ENCODE measurements at places on chromosomes 6 and 20.
A peak's percentile ranks its signal among the peaks of the same experiment; 100 is the strongest.

DNA sequence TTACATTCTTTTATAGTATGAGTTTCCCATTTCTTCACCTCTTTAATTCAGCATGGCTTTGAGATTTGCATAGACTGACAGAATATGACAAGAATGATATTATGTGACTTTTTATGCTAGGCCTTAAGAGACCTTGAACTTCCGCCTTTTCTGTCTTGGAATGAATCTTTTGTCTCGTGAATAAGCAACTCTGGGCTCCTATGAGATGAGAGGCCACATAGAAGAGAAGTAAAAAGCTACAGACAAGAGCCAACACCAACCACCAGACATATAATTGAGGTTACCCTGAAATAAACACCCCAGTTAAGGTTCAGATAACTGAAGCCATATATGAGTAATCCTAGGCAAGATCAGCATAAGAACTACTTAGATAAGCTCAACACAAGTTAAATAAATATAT is 600.8 kb downstream of the MEI4 start:
- no peak for DNase-seq

GRCh38 chr6:52426667-52427066 is 6.5 kb downstream of the EFHC1 start:
- DNase-seq = no peak

DNA sequence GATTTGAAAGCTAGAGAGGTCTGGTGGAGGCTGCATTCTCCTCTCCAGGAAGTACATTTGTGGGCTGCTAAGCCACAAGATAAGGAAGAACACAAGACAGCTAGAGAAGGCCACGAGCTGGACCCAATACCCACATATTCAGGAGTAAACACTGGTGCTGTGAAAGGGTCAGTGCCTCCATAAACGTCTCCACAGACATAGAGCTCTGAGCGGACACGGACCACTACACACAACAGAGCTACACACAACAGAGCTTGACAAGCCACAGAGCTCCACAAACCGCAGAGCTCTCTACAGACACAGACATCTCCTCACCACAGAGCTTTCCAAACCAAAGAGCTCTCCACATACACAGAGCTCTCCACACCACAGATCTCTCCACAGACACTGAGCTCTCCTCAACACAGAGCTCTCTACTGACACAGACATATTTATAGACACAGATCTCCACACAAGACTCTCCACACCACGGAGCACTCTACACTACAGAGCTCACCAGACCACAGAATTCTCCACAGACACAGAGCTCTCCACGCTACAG is 51.9 kb downstream of the ERMARD start:
- DNase-seq = peak; percentile 3

- DNase-seq = peak; percentile 78
Observed at GRCh38 chr6:41527721-41528408, 18.3 kb upstream of the FOXP4 start.

DNA sequence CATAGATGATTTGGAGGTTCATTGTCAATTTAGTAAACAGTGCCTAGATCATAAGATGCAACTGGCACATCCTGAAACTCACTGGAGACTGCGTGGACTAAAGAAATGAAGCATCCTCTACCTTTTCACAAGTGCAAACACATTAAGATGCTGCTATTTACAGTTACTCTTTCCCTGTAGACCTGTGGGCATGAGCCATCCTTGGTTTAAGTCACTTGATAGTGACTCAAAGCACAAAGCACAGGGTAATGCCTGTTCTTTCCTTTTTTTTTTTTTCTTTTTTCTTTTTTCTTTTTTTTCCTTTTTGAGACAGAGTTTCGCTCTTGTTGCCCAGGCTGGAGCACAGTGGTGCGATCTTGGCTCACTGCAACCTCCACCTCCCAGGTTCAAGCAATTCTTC is 10.0 kb upstream of the HLA-DQA1 start:
- no peak for DNase-seq

- DNase-seq = no peak
Observed at GRCh38 chr6:130907687-130908086, 80.5 kb downstream of the SMLR1 start.

DNA sequence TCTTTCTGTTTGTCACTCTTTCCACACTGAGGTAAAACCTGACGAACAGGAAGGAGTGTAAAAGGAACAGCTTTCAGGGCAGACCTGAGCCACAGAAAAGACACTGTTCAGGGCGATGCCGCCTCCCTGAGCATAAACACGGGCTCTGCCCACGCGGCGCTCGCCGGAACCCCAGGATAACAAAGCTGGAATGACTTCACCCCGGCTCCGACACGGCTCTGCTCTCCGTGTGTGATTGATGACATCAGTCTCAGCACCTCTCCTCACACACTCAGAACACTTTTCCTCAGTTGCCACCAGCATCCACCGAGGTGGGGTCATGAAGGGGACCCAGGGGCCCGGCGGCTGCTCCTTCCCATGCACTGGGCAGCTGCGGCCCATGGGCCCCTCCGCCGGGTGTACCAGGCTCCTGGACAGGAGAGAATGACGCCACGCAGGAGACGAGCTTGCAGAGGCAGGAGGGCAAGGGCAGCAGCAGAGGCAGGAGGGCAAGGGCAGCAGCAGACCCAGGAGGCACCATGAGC is 43.6 kb downstream of the DLL1 start:
- no peak for DNase-seq

- DNase-seq = no peak
Observed at GRCh38 chr6:24738741-24739140, 19.8 kb upstream of the C6orf62 start.

DNA sequence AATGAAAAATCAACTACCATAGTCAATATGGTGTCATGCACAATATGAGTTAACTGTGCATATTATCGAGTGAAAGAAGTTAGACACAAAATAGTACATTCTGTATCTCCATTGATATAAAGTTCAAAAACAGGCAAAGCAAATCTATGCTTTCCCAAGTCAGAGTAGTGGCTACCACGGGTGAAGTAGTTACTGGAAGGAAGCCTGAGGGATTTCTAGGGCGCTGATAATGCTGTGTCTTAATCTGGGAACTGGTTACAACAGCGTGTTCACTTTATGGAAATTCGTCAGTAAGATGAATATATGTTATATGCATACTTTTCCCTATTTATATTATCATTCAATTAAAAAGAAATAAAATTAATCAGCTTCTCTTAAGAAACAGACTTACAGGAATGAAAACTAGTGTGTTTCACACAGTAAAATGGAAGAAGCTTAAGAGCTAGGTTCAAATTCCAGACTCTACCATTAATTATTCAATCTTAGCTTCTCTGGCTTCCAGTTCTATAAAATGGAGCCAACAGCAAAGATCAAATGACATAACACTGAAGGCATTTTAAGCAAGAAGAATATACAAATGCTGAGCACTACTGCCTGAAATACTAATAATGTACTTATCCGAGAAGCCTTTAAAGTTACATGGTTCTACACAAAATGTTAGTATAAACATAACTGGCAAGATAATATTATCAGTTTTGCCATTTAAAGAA is 19.2 kb downstream of the BACH2 start:
- DNase-seq = no peak

DNA sequence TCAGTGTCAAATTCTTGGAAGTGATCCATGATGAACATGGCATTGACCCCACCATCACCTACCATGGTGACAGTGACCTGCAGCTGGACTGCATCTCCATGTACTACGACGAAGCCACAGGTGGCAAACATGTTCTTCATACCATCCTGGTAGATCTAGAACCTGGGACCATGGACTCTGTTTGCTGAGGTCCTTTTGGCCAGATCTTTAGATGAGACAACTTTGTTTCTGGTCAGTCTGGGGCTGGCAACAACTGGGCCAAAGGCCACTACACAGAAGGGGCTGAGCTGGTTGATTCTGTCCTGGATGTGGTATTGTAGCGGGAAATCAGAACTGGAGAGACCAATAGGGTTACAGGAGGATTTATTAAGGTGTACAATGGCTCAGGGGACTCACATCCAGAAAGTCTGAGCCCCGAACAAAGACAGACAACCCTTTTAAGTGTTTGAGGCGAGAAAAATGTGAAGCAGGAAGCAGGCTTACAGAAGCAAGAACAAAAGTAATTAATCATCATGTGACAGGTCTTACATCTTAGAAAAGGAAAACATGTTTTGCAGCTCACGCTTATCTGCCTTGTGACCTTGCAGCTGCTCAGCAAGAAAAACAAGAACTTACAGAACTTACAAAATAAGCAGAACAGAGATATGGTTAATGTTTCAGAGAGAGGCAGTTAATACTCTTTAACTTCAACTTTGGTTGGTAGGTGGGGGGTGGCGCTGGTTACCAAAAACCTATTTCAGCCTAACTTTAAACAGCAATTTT is 58.8 kb upstream of the MOCS1 start:
- DNase-seq = no peak

DNA sequence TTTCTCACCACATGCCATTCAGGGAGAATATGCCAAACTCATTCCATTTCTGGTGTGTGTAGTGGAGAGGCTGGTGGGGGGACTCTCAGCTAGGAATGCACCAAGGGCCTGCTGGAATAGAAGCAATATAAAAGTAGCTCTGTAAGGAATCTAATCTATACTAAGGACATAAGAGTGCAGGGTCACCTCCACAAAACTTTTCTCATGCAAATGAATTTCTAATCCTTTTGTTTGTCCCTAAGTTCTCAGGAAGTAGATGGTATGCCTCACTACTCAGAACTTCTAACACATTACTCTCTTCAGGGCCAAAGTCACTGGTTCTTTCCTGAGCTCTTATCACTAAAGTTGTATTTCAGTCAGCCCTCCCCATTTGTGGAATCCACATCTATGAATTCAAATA is 427.2 kb downstream of the C6orf118 start:
- DNase-seq = no peak

DNA sequence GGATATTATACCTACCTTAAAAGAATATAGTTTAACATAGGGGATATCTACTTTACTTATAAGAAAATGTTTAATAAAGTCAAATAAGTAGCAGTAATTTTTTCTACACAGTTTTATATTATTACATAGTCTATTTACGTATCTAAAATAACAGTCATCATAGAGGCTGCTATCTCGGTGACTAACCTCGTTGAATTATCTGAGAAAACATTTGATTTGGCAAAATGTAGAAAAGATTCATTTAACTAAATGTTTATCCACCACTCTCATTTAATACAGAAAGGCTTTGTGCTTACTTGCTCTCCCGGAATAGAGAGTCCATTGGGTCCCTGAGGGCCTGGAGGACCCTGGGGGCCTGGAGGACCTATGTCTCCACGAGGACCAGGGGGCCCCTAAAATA is 103.6 kb downstream of the COL12A1 start:
- DNase-seq = no peak

DNA sequence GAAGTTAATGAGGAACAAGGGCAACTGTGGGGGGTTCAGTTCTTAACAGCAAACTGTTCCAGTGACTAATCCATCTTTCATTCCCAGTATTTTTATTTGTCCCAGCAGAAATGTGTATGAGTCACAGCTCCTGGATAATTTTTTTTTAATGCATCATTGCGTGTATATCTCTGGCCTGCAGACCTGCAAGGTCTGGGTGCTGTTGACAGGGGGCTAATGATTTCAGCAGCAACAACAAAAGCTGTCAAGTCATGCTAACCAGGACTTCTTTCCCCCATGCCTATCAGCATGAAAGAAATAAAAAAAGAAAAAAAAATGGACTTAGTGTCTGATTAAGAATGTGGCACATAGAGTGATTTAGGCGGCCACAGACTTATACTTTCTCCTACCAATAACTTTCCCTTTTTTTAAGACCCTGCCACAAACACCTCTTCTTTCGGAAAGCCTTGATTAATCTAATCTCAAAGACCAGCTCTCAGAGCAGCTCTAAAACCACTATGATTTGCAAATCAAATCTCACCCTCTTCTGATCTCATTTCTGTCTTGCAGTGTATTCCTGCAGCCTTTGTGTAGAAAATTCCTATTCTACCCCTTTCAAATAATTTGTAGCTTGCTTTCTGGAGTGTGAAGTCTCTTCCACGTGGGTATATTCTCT is 14.2 kb upstream of the PREX1 start:
- no peak for DNase-seq

- DNase-seq = no peak
Observed at GRCh38 chr6:46749731-46750130, 3.0 kb downstream of the ANKRD66 start.

DNA sequence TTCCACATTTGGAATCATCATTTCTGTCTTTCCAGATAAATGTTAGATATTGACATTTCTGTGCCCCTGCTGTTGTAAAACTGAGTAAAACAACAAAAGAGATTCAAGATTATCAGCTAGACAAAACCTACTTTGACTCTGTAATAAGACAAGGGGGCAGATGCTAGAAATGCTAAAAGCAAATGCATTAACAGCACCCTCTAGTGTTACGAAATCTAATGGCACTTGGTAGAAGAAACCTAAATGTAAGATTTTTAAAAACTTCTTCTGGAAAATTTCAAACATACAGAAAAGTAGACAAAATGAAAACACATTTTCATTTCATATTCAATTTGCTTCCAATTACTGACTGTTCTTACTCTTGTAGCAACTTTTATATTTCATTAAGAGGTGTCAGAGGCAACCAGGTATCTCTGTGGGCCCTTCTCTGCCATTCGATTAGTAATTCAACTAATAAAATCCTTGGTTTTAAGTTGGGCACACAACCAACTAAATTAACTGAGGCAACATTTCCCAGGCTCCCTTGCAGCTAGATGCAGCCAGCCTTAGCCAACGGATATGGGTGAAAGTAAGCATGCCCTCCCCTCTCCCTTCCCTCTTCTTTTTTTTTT is 45.0 kb downstream of the SLC23A2 start:
- DNase-seq = peak; percentile 61

DNA sequence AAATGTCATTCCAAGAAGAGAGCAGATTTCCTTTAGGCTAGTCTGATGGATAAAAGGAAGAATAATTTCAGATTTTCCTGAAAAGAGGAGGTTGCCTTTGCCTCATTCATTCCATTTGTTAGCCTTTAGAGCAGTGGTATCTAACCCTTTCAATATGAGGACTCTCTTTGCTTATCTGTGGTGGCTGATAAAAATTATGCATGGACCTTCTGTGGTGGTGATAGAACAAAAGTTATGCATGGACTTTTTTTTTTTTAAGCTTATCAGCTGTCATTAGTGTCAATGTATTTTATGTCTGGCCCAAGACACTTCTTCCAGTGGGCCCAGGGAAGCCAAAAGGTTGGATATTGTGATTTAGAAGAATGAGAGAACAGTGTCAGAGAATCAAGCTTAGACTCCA is 1.7 kb downstream of the TRIM39 start:
- no peak for DNase-seq

GRCh38 chr6:157107915-157108651 is 215.2 kb downstream of the TMEM242 start:
- no peak for DNase-seq

DNA sequence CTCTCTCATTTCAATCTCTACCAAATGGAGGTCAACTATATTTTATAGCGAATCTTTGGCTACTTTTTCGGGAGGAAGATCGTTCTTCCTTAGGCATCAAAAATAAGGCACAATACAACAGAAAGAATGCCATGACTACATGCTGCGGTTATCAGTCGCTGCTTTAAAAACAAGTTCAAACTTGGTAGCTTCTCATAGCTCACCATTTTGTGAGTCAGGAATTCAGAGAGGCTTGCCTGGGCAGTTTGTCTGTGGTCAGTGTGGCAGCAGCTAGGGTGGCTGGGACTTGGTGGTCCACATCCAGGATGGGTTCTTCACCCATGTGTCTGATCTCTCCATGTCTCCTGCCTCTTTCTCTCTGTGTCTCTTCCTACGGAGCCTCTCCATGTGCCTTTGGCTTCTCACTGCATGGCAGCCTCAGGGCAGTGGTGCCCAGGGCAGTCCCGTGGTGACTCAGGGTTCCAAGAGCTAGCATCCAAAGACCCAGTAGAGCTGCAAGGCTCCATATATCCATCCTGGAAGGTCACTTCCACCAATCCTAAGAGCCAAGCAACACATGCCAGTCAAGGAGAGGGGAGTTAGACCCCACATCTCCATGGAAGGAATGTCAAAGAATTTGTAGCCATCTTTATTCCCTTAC is 10.4 kb downstream of the SCML4 start:
- no peak for DNase-seq

Data from D341Med (cell line).